Mesangial cell (primary cell): ENCODE measurements at places on chromosomes 7 and 10. TPM values are rescaled to one million over a fixed set of nuclear protein-coding genes. Genes with fewer than 3 reads are reported as not detected.

DPYSL4 gene
- total RNA-seq = 0.98 and 5.3 TPM in 2 replicates

WDFY4 gene
- not detected in 2 replicates for total RNA-seq

DNAJC12 gene
- total RNA-seq = 0.89 and 1.3 TPM in 2 replicates

TAC1 gene
- not detected in 2 replicates for total RNA-seq

GPR15LG gene
- 1.1 TPM in 1 of 2 replicates, not detected in the other for total RNA-seq

SCIN gene
- total RNA-seq = 0.49 and 8.6 TPM in 2 replicates

CYP3A7 gene
- not detected in 2 replicates for total RNA-seq

ADAM22 gene
- total RNA-seq = 2.0 and 7.3 TPM in 2 replicates
